ENCODE measurements at places on chromosomes 6 and 20.

DNA sequence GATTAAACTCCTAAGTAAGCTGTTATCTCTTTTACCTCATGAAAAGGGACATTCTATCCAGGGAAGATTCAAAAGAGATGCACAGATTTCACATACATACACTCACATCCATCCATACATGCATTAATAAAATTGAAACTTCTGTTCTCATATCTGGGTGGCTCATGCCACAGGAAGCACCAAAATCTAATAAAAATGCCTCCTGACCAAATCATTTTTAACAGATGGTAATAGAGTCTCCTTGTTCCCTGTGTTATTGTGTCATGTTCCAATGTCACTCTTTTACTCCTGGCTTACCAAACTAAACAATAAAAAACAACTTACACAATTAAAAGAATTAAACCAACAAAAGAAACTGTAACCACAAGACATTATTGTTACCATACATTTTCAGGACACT lies 742.1 kb upstream of the MANEA start:
- DNase-seq: no peak

GRCh38 chr20:7503501-7503900 lies 436.8 kb downstream of the HAO1 start:
- no peak for DNase-seq

- DNase-seq: no peak
These were observed 76.1 kb upstream of the SNX9 start for GRCh38 chr6:157746897-157747296.

DNA sequence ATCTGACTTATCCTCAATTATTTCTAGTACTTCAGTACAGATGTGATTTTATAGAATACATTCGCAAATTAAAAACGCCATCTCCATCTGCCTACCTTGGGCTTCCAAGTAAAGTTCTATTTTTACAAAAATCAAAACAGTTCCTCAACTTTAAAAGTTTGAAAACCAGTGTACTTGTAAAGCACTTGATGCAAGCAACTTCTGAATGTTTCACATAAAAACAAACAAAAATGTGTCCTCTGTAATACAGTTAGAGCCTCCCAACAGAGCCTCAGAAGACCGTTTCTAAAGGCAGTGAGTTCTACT lies 384 bp upstream of the MANEA start:
- DNase-seq: no peak

DNA sequence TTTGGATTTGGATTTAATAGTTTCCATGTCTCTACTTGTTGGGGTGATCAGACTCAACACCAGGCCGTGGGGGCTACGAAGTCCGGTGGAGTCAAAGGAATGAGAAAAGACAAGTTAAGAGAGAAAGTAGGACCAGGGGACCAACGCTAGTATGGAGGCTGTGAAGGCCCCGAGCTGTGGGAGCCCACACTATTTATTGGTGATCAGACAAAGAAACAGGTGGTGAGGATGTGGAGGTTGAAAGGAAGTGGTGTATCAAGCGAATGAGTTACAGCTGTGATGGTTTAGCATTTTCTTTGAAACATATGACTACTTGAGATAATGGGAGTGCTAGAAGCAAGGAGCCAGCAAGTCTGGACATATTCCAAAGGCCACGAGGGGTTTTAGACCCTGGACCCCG lies 62.4 kb downstream of the AKAP7 start:
- no peak for DNase-seq

DNA sequence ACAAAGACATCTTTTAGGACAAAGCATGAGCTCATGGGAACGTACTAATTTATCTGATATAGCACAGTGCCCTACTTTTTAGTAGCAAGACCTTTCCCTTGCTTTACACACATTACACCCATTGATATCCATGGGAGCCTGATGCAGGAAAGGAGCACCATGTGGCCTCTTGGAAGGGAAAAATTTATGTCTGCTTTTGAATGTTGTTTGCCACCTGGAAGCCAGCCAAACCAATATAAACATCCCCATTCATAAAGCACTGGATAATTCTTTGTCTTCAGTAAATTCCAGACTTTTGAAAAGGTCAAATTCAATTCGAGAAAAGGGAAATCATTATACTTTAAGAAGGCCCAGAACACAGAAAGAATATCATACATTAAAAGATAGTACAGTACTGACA lies 152.3 kb upstream of the BEND6 start:
- no peak for DNase-seq

GRCh38 chr6:150915880-150916265 lies 50.4 kb downstream of the MTHFD1L start:
- no peak for DNase-seq

DNA sequence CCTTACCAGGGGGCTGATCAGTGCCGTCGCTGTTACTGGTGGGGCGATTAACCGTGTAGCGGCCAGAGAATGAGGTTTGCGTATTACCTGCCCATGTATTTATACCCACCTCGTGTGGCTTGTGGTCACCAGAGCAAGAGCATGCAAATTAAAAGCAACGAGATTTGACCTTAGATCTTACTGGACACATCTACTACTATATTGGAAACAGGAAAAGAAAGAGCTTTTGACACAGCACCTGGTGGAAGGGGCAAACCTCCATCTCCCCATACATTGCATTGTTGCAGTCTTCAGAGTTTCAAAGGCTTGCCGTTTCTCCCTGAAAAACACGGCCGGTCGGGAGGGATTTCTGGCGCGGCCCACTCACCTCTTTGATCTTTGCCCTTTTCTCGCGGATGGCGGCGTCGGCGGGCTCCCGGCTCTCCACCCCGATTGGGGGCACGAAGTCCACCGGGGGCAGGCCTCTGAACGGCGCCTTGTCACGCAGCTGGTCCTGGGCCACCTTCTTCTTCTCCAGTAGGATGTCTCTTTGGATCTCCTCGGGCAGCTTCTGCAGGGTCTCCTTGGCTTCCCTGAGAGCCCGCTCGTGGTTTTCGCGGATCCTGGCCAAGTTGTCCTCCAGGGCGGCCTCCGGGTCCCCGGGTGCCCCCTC lies 1.3 kb downstream of the MAN1A1 start:
- no peak for DNase-seq

GRCh38 chr6:18897350-18897749 lies 510.2 kb downstream of the RNF144B start:
- DNase-seq: no peak

GRCh38 chr6:16004934-16005679 lies 123.8 kb upstream of the MYLIP start:
- DNase-seq: no peak

DNA sequence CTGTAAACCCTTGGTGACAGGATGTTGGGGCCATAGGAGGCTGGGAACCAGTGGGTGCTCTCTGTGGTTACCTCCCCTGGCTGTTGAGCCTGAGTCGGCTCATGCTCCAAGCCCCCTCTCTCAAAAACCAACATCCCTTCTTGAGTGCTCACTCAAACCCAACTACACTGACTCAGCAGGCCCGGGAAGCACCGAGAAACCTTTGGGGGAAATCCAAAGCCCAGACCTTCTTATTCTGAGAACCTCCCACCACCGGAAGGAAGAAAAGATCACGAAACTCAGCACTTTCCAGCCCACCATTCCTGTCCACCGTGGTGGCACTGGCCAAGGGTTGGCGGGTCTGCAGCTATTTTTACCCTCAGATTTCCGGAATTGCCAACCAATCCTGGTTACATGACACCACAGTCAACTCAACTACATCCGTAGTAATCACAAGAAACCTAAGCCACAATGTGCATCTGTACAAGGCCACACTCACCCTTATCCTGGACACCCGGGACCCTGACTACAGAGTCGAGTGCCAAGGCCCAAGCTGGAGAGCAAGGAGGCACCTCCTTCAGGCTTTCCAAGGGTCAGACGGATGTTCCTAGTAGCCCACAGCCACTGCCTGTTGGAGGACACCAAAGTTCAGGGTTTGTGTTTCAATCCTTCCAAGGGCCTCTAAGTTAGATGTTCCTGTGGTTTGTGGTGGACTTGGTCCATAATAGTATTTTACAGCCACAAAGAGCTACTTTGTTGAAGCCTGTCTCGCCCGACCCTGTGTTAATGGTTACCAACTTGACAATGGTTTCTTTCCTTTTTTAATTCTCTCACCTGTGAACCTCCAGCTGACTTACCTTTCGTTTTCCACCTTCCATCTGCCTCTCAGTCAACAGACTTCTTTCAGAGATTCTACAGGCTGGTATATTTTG lies 317.0 kb downstream of the CDC5L start:
- DNase-seq: no peak

DNA sequence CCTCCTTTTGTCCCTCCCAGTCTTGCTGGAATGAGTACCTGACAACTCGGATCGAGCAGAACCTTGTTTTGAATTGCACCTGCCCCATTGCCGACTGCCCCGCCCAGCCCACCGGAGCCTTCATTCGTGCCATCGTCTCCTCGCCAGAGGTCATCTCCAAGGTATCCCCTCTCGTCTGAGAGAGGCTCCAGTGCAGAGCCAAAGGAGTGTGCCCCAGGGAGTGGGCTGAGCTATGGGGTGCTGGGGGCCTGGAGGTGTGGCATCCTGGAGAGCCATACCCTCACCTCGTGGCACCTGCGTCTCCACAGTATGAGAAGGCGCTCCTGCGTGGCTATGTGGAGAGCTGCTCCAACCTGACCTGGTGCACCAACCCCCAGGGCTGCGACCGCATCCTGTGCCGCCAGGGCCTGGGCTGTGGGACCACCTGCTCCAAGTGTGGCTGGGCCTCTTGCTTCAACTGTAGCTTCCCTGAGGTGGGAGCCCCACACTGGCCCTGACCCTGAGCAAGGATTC lies 8.8 kb downstream of the DNPH1 start:
- DNase-seq: no peak

Measured in muscle of arm (tissue), 14 donors.